ENCODE measurements at places on chromosomes 5 and 9.

DNA sequence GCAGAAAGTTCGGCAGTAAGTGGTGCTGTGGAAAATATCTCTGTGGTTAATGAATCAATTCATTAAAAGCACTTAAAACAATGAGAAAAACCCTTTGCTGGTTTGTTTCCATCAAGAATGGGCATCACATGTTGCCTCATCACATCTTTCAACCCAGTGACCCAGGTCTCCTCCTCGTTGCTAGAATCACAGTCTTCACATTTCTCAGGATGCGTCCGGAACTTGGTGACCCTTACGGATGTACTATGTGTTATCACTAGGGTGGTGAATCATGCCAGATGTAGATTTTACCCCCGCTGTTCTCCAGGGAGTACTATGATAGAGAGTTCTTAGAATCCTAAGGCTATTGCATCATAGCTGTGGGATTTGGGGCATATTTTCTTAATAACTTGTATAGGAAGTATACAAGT lies 217.9 kb upstream of the KLF4 start:
- DNase-seq = no peak

GRCh38 chr5:90169078-90169477 lies 240.5 kb downstream of the CETN3 start:
- peak; percentile 13 for DNase-seq

GRCh38 chr5:95723632-95724369 lies 7.3 kb upstream of the RHOBTB3 start:
- peak; percentile 8 for DNase-seq

DNA sequence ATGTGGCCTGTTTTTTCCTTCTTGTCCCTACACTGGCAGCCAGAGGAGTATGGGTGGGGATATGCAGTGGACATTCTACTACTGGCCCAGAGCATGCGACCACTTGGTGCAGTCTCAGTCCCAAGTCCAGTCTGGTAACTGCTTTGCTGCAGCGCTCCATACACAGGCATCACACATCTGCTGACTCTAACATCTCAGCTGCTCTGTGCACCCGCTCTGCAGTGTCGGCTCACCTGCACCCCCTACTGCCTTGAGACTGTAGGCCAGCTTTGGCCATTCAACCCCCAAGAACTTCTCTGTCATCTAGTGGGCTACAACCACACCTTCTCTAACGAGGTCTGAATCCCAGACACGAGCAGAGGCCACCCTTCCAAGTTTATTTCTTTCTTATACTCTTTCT lies 46.4 kb upstream of the SLCO6A1 start:
- peak; percentile 32 for DNase-seq

GRCh38 chr9:4097515-4097914 lies 202.4 kb downstream of the GLIS3 start:
- DNase-seq = no peak

GRCh38 chr9:125239631-125240597 lies 1.2 kb downstream of the HSPA5 start:
- no peak for DNase-seq

DNA sequence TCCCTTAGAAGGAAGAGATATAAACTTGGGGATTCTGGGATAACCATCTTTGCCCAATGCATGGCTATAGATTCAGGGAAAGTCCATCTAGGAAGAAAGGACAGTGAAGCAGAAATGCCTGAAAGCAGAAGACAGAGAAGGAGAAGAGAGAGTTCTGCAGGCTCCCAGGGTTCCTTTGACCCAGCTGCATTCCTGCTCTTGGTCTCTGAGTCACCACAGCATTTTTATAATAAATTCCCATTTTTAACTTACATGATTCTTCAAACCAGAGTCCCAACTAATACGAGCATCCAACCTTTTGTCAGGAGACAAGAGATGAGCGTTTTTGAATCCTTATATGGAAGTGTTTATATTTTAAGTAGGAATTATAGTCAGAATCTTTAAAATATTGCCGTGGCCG lies 12.0 kb upstream of the AOPEP start:
- no peak for DNase-seq

DNA sequence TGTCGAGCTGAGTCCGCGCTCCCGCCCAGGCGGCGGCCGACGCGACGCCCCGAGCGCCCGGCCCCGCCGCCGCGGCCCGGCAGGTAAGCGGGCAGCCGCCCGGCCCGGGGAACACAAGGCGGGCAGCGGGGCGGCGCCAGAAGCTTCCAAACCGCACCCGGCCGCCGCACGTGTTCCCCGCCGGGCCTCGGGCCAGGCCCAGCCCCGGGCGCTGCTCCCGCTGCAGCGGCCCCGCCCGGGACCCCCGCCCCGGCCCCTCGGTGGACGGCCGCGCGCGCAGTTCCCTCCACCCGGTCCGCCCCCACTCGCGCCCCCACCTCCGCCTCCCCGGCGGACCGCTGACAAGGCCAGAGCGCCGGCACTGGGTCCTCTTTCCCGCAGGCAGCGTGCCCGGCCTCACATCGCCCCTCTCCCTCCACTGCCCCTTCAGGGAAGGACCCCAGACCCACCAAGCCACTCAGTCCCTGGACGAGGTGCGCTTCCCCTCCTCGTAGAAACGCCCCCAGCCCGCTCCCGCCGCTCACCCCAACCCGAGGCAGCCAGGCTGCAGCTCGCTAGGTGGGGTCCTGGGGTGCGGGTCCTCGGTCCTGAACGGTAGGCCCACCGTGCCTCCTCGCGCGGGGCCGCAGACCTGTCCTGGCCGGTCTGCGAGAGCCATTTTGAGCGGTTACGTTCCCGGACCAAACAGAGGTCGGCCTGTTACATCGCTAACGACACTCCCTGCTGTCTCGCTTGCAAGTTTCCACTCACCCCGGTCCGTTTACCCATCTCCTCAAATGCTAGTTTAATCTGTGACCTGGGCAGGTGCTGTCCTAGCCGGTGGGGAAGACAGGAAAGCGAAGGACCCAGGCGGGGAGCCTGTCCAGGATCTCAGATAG lies 475 bp downstream of the WDR5 start:
- DNase-seq = peak; percentile 57

DNA sequence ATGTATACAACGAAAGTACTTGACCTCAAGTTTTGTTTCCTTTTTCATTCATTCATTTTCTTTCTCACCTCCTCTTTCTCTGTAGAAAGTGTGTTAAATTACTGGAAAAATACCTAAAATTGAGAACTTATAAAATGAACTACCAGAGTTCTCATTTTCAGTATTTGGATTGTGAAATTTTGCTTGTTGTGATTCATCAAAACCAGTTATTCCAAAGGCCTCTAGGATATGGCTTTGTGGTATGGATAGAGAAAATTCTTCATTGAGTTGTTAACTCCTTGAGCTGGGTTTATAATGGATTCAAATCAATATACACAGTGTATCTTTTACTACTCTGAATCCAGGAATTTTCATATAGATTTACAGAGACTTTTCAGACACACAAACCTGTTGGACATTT lies 287.6 kb downstream of the KDM4C start:
- no peak for DNase-seq

DNA sequence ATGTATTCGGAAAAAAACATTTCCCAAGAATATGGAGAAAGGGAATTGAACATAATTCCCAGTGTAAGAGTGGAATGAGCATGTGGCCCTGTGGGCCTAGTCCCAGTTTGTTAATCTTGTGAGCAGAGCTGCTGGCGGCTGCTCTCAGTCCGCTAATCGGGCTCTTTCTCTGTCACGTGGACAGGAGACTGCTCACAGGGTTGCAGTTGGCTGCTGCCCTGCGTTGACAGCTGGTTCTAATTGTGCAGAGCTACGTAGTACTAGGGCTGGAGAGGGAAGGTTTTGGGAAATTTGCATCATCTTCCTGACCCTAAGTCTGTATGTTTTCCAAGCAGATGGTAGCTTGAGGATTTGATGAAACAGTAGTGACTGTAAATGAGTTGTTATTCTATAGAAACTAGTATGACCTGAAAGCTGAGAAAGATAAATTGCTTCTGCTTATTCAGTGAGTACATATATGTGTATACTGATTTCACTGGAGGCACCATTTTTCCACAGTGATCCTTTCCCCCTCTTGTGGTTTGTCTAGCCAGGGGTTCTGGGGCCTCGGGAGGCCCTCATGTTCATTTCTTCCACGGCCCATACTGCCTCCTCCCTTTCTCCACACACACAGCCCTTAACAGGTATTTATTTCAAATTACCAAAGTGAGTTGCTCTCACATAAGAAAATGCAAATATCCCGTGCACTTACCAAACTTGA lies 100.6 kb downstream of the ANGPTL2 start:
- no peak for DNase-seq

DNA sequence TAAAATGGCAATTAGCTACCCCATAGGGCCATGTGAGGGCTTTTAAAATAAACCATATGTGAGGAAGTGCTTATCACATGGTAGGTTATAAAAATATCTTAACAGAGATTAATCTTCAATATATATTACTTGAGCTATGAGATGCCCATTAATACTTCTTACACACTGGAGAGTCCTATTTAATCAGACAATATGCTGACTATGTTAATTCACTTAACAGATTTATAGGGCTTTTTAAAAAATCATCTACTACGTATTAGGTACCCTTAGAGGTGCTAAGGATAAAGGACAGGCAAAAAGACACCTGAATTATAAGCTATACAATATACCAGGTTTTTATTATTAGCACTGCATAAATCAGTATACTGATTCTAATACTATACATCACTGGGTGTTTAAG lies 102.6 kb downstream of the STRBP start:
- DNase-seq = no peak

DNA sequence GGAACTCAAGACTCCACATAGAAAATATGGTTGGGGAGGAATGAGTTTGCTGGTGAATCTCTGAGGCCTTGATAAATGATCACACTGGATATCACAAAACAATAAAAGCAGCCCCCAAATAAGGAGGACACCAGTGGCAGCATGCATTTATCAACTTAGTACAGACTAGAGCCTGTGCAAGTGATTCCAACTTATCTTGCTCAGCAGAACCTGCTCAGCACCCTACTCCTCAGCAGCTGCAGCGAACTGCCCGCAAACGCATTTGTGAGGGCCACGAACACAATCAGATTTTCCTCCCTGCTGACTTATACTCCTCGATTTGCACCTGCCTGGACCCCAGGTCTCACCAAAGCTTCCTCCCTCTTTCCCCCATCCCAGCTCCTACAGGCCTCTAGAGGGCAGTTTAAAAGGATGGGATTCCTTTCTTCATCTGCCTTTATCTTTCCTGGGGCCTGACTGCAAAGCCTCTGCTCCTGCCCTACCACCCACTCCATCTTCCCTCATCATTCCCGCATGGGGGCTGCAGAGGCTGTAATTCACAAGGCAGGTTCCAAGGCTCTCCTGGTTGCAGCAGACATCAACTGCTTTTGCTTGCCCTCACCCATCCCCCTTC lies 41.2 kb downstream of the ANKS6 start:
- no peak for DNase-seq

- DNase-seq = no peak
These were observed 16.8 kb downstream of the SIL1 start for GRCh38 chr5:139181322-139181730.

- no peak for DNase-seq
These were observed 74.0 kb upstream of the RXRA start for GRCh38 chr9:134252084-134252830.

- no peak for DNase-seq
These were observed 77.4 kb downstream of the SLIT3 start for GRCh38 chr5:169223595-169223953.

GRCh38 chr5:91266184-91266705 lies 116.9 kb downstream of the ARRDC3 start:
- DNase-seq = peak; percentile 77

DNA sequence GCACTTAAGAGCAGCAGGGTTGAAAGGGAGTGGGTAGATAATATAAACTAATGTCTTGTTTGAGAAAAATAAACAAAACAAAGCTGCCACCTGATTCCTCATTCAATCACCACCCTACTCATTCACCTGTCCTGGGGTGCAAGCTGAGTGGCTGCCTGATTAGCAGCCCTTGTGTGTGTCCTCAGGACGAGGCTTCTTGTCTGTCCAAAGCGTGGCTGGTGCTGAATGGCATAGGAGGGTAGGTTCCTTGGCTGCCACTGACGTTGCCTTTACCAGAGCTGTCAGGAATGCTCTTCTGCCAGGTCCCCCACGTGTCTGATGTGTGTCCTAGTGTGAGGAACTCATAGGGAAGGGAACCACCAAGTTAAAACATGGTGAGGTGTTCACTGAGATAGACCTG lies 146.6 kb upstream of the SLC24A2 start:
- DNase-seq = no peak

- DNase-seq = no peak
These were observed 374.2 kb downstream of the EFNA5 start for GRCh38 chr5:107296572-107296971.

DNA sequence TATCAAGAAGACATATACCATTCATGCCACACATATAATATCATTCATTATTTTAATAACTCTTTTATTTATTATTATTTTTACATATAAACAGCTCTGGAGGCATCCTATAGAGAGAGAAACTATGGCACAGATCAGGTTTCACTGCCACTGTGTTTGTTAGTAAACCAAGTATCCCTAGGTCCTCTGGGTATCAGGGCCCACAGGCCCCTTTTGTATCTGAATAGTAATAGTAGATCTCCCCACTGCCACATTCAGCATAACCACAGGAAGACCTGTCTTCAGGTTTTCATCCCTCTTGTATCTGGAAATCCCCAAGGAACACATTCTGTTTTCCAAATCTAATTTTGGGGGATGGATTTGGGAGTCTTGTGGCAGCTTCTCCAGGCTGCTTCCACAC lies 94.0 kb downstream of the SPATA31D1 start:
- no peak for DNase-seq

DNA sequence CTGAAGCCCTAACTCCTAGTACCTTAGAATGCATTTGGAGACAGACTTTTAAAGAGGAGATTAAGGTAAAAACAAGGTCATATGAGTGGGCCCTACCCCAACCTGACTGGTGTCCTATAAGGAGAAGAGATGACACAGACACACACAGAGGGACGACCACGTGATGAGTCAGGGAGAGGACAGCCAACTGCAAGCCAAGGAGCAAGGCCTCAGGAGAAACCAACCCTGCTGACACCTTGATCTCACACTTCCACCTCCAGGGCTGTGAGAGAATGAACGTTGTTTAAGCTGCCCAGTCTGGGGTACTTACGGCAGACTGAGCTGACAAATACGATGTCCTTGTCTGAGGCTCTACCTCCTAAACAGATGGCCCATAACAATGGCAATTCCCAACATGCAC lies 93.6 kb downstream of the ROR2 start:
- no peak for DNase-seq

DNA sequence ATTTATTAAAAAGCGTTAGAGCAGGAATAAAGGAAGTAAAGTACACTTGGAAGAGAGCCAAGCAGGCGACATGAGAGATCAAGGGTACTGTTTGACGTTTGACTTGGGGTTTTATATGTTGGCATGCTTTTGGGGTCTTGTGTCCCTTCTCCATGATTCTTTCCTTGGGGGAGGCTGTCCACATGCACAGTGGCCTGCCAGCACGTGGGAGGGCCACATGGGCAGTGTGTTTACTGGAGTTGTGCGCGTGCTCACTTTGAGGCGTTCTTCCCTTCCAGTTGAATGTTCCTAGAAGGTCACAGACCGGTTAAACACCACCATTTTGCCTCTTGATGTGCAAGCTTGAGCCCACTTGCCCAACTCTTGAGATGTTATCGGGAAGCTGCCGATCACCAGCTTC lies 49.5 kb upstream of the ICE1 start:
- no peak for DNase-seq
